ENCODE measurements at places on chromosomes 1 and 21. TPM values are rescaled to one million over a fixed set of nuclear protein-coding genes. Genes with fewer than 3 reads are reported as not detected.

- DNase-seq, result no peak
Observed at GRCh38 chr1:190963321-190963720, 485.7 kb upstream of the BRINP3 start.

- no peak for DNase-seq
Observed at GRCh38 chr1:205989786-205990185, 13.4 kb downstream of the RAB7B start.

Gene LMOD1
- 7.6 TPM for total RNA-seq

Gene CLCNKA
- total RNA-seq, result not detected

DNA sequence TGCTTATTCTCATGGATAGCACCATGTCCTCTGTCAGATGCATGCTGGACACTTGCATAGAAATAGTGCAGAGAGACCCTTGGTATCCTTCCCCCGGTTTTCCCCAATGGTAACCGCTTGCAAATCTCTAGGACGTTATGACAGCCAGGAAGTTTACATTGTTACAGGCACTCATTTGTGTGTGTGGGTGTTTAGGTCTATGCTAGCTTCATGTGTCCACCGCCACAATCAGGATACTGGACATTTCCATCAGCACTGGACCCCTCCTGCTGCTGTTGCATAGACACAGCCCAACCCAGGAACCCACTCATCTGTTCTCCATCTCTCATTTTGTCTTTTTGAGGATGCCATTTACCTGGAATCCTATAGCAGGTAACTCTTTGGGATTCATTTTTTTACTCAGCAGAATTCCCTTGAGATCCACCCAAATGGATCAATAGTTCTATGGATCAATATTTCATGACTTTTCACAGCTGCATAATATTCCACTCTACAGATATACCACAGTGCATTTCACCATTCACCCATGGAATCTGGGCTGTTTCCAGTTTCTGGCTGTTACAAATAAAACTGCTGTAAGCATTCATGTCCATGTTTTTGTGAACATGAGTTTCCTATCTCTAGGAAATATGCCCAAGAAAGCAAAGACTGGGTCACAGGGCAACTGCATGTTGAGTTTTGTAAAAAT lies 6.6 kb upstream of the WNT9A start:
- DNase-seq, result no peak

GRCh38 chr1:74222701-74223100 lies 12.5 kb upstream of the TNNI3K start:
- DNase-seq, result no peak

Gene GPR61
- total RNA-seq, result not detected
